Progenitor cell of endocrine pancreas (in vitro differentiated cells): ENCODE measurements at places on chromosomes 5 and 9. TPM values are rescaled to one million over a fixed set of nuclear protein-coding genes. Genes with fewer than 3 reads are reported as not detected.
A peak's percentile ranks its signal among the peaks of the same experiment; 100 is the strongest.

Gene GPR151
- not detected in 2 replicates for total RNA-seq

- DNase-seq = no peak
Measured at GRCh38 chr9:83056174-83056573, 6.8 kb downstream of the RASEF start.

Gene ORM2
- 3.2 and 5.4 TPM in 2 replicates for total RNA-seq

GRCh38 chr9:27059412-27059811, 49.6 kb upstream of the TEK start:
- DNase-seq = no peak

DNA sequence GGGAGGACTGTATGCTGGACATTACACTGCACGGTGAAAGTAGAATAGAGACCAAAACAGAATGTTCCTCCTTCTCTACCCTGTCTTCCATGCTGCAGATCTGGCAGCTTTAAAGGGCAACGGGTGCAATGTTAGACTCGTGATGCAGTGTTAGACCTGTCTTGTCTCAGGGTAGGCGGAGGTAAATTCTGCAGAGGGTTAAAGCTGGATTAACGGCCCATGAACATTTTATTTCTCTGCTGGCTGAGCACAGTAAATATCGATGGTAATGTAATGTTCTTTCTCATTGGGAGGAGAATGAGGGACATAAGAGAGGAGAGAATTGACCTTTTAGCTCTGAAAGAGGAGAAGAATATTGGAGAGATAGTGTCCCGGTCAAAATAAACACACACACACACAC, 178.9 kb downstream of the NMUR2 start:
- no peak for DNase-seq

DNA sequence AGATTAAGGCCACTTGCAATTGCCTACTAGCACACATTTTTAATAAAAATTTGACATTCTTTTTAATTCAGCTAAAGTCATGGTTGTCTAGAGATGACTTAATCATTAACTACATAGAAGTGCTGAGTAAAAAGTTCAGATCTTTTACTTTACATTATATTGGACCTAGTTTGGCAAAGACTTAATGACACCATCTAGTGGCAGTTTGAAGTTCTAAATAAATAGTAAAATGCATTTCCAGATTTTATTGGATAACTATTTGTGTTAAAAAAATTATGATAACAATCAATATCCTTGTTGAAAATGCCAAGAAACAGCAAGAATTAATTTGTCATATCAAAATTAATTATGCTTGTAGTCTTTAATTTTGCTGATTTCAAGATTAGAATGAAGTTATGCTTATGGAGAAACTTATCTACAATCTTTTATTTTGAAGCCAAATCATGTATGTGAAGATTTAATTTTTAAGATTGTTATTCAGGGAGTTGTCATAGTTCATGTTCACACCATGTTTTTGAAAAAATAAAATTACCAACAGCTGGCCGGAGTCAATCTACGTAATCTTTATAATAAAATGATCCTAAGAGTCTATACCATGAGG, 69.6 kb upstream of the PJA2 start:
- DNase-seq = no peak

GRCh38 chr9:92278110-92278509, 15.4 kb downstream of the IARS1 start:
- no peak for DNase-seq

Gene SHC3
- total RNA-seq = 1.3 TPM in 2 replicates

DNA sequence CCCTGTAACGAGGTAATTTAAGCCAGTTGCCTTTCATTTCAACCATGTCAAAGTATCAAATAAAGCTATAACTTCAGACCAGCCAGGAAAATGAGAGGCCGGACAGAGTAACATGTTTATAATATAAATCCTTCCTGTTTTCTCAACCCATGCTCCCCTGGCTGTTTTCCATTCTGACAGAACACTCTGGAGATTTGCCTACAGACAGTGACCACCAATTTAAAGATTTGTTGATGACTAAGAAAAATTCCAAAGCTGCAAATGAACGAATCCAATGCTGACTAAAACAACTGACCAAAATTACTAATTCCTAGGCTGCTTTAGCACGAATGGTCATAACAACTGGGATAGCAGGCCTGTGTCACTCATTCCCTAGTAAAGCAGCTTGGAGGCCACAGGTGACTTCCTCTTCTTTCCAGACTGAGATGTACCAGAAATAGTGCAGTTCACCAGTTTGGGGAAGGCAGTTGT, 141.4 kb downstream of the AOPEP start:
- no peak for DNase-seq

GRCh38 chr5:19767987-19768386, 220.0 kb downstream of the CDH18 start:
- DNase-seq = no peak

Gene MYO10
- total RNA-seq = 81.6 and 88.0 TPM in 2 replicates

Gene CDKN2B-AS1
- total RNA-seq = not detected in 2 replicates

DNA sequence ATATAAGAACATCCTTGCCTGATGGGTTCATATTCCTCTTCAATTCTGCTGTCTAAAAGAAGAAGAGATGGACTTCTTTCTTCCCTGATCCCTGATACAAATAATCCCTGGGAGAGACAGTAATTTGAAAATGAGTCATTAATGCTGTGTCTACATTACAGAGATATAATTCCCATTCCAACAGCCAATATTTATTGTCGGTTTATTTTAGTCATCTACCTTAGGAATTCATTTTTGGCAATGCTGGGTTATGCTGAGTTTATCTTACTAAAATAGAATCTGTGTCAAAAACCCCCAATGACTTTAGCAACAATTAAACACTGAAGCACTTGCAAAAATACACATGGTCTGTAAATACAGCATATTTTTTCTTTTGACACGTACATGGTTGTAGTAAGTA, 23.9 kb downstream of the ZNF474 start:
- DNase-seq = no peak

DNA sequence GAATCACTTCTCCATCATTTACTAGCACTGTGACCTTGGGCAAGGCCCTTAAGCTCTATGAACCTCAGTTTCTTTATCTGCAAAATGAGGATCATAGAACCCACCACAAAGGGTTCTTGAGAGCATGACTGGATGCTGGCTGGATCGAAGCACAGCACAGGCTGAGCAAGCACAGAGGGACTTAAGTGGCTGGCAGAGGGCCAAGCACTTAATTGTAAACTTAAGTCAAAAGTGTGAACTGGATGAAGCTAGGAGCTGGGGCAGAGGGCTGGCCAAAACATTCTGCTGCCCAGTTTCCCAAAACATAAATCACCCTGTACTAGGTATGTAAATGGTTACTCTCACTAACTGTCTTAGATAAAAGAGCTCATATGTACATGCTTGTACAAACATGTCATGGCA, 112.3 kb upstream of the WWC1 start:
- no peak for DNase-seq

DNA sequence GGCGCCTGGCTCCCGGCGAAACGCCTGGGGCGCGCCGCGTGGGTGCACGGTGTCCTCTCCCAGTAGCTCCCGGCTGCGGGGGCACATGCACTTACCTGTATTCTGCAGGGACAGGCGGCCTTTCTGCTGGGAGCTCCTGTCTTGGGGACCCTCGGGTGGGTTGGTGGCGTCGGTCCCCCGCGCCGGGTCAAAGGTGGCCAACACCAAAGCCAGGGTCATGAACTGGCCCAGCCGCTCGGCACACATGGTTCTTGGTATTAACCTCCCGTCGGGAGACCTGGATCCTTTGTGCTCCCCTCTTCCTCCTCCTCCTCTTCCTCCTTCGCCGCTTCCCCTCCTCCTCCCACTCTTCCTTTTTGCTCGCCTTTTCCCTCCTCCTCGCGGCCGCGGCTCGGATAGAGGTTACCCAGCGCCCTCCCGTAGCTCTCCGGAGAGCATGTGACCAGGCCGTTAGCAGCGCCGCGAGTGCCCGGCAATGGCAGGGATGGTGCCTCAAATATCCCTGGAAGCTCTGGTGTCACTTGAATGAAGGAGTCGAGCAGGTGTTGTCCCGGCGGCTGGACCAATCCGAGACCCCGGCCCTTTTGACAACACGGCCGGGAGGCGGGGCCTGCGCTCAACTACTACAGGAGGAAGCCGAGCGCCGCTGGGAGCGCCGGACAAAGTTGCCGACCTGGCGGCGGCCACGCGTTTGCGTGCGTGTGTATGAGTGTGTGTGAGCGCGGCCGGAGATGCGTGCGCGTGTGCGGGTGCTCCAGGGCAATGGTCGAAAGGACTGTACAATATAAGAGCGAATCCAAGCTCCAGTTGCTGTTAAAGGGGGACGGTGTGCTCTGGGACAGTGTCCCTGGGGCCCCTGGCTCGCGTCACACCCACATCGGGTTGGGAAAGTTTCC, at the start of gene STC2:
TSS of gene STC2 (minus strand) at position 467 of the 896 bp plus-strand sequence. CDS start at position 246, 221 bp downstream.
- DNase-seq = peak; percentile 79

DNA sequence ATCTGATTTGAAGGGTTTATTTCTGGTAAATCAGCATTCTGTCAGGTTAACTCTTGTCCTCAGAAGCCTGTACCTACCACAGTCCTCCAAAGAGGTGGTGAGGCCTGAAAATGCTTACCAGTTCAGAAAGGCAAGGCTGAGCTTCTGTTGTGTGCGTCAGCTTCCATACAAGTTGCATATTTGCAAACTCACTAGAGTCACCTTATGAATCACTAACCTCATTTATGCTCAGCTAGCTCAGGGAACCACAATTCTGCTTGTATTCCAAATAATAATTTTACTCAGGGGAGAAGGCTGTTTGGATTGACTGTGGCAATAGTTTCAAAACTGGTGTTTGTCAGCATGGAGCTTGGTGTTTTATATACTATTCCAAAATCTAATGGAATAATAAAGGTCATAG, 355.1 kb upstream of the RFX3 start:
- no peak for DNase-seq

- no peak for DNase-seq
Measured at GRCh38 chr5:121378046-121378445, 473.6 kb upstream of the FTMT start.

Gene CD180
- total RNA-seq = not detected in 2 replicates

Gene DIMT1
- 18.6 and 20.3 TPM in 2 replicates for total RNA-seq

Gene OR1B1
- total RNA-seq = not detected in 2 replicates

DNA sequence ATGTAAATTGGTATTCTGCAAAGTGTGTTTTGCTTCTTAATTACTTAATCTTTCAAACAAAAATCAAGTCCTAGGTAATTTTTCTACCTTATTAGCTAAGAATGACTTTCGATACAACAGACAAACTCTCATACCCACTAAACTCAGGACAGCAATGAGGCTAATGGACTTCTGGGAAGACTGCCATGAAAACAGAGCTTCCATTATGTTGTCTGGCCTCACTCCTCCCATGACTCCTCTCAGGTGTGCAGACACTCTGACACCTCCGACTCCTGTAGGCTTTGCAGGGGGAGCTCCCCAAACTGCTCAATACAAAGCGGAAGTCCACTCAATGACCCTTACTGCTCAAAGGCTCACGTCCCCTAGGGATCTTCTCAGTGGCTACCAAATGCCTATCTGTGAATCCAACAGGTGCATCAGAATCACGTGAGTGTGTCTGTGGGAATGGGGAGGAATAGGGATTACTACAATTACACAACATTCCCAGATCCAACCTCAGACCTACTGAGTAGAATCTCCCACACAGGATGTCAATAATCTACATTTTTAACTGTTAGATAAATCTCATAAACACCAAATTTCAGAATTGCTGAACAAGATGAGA, 289.9 kb downstream of the RAB3C start:
- no peak for DNase-seq
